CD4-positive, alpha-beta T cell treated with Interleukin-10 for 1 hour (primary cell): ENCODE measurements at places on chromosomes 2 and 18.

DNA sequence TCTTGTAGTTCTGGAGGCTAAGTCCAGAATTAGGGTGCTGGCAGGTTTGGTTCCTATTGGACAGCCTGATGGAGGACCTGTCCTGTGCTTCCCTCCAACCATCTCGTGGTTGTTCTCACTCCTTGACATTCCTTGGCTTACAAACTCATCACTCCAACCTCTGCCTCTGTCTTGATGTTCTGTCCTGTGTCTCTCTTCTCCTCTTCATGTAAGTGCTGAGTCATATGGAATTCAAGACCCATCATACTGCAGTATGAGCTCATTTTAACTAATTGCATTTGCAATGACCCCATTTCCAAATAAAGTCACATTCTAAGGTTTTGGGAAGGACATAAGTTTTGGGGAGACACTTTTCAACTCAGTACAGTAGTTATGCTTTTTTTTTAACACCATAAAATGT, 374.7 kb downstream of the TRIB2 start:
- no peak for DNase-seq

GRCh38 chr2:207502577-207503198, 27.1 kb upstream of the CREB1 start:
- DNase-seq, result no peak

DNA sequence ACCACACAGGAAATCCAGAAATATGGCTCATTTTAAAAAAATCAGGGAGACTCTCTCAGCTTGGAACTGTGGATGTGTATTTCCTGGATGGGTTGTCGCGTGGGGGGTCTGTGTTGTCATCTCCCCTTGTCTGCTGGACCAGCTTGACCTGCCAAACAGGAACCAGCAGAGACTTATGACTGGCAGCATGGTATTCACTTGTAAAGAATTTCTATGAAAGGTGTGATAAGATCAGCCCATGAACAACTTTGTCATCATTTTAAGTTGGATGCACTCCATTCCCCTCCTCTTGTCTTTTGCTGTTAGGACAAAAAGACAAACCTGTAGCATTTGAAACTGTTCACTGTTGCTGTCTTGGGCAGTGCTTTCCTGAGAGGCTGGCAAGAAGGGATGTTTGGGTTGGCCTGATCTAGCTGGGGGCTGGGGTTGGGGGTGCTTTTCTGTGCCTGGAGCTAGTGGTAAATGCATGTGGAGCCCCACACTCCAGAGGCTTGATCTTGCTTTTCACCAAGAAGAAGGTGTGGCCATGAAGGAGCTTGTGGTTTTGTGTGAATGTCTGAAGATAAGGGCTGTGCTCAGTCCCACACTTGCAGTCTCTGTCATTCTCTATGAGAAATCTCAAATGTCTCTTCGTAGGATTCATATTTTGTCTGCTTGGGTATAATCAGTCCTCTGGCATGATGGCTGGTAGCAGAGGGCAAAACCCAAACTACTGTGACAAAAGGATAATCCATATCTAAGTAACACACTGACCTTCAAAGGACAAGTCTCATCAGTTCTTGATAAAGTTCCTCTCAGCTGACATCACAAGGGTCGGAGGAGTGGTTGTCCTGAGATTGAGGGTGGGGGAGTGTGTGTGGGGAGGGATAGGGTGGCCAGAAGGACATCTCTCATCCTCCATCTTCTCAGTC, 39.0 kb downstream of the RALB start:
- no peak for DNase-seq

GRCh38 chr2:85016446-85016845, 45.5 kb downstream of the KCMF1 start:
- DNase-seq, result no peak

GRCh38 chr2:148317598-148317997, 296.7 kb downstream of the MBD5 start:
- no peak for DNase-seq
